ENCODE measurements at places on chromosomes 13 and 19.
A peak's percentile ranks its signal among the peaks of the same experiment; 100 is the strongest.

DNA sequence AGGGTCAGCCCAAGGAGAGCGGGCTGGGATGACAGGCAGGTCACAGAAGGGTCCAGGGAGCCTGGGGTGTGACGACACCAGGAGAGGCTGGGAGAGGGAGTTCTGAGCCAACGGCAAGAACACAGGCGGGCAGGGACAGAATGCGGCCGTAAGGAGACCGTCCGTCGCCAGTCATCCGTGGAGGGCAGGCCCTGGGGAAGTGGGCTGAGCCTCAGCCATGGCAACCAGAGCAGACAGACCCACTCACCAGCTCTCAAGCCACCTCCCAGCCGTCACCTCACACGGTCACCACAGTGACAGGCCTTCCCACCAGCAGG lies 3.7 kb upstream of the TMEM86B start:
- DNase-seq: no peak

GRCh38 chr19:17170538-17171297 lies 44.4 kb upstream of the USE1 start:
- no peak for DNase-seq

DNA sequence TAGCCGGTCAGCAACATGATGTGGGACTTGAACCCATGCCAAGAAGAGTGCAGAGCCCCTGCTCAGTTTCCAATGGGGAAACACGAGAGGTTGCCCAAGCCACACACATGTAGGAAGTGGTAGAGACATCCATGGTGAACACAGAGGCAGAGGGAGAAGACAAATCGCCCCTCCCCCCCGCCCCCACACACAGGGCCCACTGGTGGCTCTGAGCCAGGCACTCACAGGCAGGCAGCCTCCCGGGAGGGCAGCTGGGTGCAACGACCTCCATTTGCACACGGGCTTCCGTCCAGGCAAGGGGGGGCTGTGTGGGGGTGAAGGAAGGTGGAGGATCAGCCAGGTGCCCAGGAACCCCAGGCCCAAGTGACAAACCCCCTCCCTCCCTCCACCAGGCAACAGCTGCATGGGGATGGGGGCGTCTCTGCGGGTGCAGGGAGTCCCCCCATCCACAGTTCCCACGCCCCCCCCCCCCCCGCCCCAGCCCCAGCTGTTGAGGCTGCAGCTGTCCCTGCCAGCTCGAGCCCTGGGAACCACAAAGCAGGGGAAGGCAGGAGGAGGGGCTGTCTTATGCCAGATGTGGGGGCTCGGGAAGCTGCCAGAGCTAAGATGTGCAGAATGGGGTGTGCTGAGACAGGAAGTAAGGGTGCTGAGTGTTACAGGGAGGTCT lies 3.4 kb downstream of the NOTCH3 start:
- no peak for DNase-seq

- DNase-seq: no peak
These were observed 1228.9 kb upstream of the MIR17HG start for GRCh38 chr13:90118467-90119071.

- peak; percentile 63 for DNase-seq
These were observed at the start of the genes ZNF568 and ZNF829 for GRCh38 chr19:36915992-36916830. TSS of gene ZNF568 (plus strand) at chr19:36916332. CDS start at chr19:36922771, 6,439 bp downstream. TSS of gene ZNF829 (minus strand) at chr19:36916291. CDS start at chr19:36915167, 1,124 bp downstream.

GRCh38 chr13:39578821-39579291 lies 24.1 kb downstream of the LHFPL6 start:
- DNase-seq: no peak

- no peak for DNase-seq
These were observed 3.5 kb downstream of the LYPD5 start for GRCh38 chr19:43798546-43799409.

DNA sequence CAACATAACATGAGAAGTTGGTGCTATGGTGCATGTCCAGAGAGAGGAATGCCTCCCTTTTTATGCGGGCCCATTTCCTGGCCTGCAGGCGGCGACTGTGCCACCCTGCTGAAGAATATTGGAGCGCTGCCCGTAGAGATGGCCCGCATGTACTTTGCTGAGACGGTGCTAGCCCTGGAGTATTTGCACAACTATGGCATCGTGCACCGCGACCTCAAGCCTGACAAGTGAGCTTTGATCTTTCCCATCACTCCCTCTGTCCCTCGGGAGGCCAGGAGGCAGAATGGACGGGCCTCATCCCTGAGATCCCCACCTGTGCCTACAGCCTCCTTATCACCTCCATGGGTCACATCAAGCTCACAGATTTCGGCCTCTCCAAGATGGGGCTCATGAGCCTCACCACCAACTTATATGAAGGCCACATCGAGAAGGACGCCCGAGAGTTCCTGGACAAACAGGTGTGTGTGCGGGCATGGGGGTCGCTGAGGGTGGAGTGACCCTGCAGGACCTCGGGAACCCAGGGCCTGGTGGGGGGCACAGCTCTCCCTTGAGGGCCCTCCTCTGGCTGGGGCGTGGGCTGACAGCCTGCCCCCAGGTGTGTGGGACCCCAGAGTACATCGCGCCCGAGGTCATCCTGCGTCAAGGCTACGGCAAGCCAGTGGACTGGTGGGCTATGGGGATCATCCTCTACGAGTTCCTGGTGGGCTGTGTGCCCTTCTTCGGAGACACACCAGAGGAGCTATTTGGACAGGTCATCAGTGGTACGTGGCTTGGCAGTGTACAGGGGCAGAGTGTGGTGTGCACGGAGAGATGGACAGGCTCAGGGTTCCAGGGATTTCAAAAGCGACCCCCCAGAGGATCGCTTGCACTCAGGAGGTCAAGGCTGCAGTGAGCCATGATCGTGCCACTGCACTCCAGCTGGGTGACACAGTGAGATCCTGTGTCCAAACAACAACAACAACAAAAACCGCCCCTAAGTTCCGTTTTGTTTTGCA lies 16.2 kb downstream of the DNASE2 start:
- DNase-seq: no peak

DNA sequence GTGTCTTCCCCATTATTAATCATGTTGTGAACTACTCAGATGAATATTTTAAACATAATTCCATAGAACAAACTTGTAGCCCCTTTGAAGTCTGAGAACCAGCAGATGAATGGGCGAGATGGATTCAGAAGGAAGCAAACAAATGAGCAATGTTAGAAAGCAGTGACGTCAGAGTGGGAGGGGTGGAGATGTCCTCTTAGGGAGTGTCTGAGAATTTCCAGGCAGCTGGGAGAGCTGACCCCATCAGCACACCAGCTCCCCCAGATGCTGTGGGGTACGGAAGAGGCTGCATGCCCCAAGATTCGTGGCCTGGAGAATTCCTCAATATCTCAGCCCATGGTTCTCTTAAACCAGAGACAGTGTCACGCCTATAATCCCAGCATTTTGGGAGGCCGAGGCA lies 68.6 kb downstream of the DPF1 start:
- no peak for DNase-seq

- no peak for DNase-seq
These were observed 99.0 kb downstream of the TM9SF2 start for GRCh38 chr13:99600318-99600717.

DNA sequence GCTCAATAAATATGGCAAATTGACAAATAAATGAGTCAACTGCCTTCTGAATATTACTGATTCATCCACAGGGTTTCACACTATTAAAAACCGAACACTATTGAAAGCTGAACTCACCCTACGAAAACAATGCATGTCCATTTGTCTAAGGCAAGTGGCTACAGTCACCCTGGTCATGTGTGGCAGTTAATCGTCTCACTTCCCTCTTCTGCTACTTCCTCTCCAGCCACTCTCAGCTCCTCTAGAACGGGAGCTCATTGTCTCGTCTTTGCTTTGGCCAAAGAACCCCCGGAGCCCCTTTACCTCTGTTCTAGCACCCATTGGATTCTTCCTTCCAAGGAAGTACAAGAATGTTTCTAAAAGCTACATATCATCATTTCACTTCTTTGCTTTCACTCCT lies 74.4 kb upstream of the ZNF599 start:
- no peak for DNase-seq

DNA sequence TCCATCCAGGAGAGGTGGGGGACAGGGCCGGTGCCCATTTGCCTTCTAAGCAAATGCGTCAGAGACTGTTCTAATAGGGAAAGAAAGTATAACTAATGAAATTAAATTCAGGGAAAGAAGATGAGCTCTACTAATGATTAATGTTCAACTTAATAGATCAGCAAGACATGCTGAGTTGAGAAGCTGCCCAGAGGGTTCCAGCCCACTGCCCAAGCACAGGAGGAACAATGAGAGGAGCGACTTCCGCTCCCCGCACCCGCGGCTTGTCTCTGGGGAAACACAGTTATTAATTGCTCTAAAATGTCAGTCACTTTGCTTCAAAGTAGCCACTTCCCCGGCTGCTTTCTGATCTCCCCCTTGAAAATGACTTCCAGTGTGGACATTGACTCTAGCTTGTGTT lies 331.3 kb downstream of the UQCRFS1 start:
- no peak for DNase-seq

GRCh38 chr13:35724446-35724845 lies 248.0 kb upstream of the MAB21L1 start:
- DNase-seq: no peak

- no peak for DNase-seq
These were observed 20.5 kb downstream of the NLRP11 start for GRCh38 chr19:55811340-55811739.

GRCh38 chr13:104034891-104035290 lies 968.7 kb upstream of the SLC10A2 start:
- DNase-seq: no peak

GRCh38 chr13:31174018-31174417 lies 12.3 kb upstream of the HSPH1 start:
- DNase-seq: no peak

- no peak for DNase-seq
These were observed 41.2 kb downstream of the CARS2 start for GRCh38 chr13:110664673-110665072.

- DNase-seq: no peak
These were observed 127.4 kb downstream of the SLITRK5 start for GRCh38 chr13:87798536-87798935.

DNA sequence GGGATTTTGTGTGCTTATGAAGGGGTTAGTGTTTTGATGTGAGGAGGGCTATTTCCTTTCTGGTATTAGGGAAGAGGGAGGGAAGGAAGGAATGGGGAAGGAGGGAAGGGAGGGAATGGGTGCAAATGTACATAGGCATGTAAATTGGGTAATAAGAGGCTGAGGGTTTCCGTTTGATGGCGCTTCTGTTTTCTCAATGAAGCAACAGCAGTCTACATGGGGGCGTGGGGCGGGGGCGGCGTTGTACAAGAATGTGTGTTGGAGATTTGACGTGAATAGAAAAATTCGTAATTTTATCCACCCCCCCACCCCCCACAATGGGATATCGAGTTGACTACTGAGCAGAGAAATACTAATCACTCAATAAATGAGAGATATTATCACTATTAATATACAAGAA lies 52.5 kb downstream of the PDS5B start:
- DNase-seq: no peak

DNA sequence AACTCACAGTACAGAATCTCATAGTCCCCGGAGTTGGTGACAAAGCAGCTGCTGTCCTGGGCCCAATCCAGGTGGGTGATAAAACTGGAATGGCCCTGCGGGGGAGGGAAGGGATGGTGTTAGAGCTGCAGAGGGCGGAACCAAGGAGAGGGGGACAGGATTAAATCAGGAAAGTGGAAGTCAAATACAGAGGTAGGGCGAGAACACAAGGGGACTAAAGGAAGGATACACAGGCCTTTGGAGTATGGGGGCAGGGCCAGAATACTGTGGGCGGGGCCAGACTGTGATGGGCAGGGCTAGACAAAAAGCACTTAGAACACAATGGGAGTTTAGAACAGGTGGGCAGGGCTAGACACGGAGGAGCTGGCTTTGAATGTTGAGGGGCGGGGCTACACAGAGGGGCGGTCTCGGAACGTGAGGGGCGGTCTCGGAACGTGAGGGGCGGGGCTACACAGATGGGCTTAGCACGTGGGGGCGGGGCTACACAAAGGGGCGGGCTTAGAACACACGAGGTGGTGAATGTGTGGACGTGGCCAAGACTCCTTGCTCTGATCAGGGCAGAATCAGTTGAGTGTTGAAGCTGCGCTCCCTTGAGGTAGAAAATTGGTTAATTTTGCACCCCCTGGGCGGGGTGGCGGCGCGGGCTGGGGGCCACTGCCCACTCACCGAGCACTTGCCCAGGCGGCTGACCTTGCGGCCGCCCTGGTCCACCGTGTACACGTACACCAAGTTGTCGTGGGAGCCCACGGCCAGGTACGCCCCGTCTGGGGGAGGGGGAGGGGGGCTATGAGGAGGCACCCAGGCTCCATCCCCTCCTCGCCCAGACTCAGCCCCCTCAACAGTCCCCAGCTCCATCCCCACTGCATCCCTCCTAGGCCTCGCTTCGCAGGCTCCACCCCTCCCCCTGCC lies 14.0 kb upstream of the GPR4 start:
- peak; percentile 73 for DNase-seq

DNA sequence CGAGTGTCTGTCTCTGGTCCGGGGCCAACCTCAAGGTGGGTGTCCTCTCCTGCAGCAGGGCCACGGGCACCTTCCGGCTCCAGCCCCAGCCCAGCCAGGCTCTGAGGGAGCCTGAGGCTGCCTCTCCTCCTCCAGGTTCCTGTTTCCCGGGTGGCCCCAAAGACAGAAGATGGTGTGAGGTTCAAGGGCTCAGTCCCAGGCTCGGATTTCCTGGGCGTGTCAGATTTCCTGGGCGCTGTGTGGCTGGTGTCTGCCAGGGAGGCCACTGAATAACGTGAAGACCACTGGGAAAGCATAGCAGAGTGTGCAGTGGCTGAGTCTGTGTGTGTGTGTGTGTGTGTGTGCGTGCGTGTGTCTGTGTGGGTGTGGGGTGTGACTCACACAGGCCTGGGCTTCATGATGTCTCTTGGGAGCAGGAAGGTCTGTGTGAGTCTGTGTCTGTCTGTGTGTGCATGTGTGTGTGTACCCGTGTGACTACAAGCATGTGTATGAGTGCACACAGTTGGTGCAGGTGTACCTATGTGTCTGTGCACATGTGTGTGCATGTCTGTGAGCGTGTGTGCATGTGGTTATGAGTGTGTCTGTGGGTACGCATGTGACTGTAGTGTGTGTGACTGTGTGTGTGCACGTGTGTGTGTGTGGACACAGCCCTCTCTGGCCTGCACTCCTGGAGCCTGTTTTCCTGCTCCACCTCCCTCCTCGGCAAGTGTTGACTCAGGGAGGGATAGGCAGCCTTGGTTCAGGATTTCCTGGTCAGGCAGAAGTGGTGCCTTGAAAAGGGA lies 28.3 kb downstream of the CEBPA start:
- DNase-seq: peak; percentile 87

DNA sequence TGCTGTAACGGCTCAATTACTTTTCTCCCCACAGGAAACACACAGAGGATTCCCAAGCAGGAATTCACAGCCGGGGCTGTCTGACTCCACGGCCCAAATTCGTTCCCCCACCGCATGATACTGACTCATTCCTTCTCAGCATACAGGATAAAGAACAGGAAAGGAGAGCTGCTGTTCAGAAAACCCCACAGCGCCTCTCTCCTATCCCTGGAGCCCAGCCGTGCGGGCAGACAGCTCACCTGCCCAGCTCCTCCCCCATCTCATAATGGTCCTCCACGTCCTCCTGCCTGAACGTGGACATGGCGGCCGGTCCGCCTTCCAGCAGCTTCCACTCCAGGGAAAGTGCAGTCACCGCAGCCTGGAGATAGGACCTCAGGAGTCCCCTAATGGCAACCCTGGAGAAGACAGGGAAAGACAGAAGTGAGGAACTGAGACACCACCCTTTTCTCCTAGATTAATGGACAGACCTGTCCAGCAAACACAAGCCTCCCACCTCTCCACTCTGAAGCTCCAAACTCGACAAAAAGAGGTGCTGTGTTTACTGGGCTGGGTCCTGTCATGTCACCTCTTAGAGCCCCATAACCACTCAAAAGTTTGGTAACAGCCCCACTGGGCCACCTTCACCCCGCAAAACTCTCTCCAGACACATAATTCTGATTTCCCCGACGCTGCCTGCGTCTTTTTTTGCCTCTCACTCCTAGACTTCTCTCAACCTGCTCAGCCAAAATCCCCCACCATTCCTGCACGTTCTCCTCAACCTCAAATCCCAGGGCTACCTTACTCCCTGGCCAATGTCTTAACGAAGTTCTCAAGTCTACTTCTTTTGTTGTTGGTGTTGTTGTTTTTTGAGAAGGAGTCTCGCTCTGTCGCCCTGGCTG lies 1.2 kb downstream of the DAPK3 start:
- DNase-seq: peak; percentile 67

All from fibroblast of skin of left biceps (primary cell).